ENCODE measurements at places on chromosomes 2 and 18.

DNA sequence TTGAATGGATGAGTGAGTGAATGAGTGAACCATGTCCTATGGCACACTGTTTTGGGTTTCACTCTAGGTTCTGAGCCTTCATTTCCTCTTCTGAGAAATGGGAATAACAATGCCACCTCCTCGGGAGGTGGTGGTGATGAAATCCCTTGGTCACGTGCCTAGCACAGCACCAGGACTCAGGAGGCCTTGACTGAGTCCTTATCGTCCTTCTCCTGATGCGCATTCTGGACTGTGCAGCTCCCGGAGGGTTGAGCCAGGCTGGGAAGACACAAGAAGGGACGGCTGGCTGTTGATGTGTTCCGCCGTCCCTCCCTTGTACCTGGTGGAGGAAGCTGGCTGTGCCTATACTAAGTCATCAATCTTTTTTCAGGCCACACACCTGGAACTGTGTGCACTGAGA, 437.3 kb downstream of the ZNF521 start:
- no peak for DNase-seq

- no peak for DNase-seq
Observed at GRCh38 chr2:181528441-181528840, 71.3 kb downstream of the ITGA4 start.

DNA sequence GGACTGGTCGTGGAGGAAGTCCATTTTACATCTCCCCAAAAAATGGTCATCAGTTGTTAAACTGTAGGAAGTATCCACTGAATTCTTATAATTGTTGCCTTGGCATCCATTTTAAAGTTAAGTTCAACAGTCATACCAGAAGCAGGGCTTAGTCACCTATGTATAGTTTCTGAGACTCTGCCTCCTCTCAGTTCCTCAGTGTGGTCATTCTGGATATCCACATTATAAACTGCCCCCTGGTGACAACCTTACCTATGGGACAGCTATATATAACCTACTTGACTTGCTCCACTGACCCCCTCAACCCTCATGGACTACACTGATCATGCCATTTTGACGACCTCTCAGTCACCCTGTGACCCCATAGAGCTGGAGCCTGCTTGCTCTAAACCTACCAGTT, 617.0 kb downstream of the LRP1B start:
- no peak for DNase-seq

GRCh38 chr2:654896-655295, 22.3 kb downstream of the TMEM18 start:
- no peak for DNase-seq

- peak; percentile 90 for DNase-seq
Observed at GRCh38 chr2:227783404-227784138, 30.1 kb upstream of the CCL20 start.

GRCh38 chr2:42098571-42099437, 51.0 kb downstream of the PKDCC start:
- DNase-seq: peak; percentile 95

DNA sequence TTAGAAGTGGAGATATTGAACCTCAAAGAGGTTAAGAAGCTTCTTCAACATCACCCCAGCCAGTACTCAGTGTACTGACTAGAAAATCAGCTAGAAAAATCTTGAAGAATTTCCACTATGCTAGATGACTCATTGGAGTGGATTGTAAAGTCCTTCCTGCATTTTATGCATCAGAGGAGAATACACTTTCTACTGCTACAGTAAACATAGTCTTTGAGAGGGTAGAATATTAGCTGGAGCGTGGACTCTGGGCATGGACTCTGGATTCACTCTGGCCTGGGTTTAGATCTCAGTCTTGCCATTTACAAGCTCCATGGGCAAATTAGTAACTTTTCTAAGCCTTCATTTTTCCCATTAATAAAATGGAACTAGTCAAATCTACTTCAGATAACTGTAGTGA, 215.9 kb downstream of the IRS1 start:
- DNase-seq: no peak

DNA sequence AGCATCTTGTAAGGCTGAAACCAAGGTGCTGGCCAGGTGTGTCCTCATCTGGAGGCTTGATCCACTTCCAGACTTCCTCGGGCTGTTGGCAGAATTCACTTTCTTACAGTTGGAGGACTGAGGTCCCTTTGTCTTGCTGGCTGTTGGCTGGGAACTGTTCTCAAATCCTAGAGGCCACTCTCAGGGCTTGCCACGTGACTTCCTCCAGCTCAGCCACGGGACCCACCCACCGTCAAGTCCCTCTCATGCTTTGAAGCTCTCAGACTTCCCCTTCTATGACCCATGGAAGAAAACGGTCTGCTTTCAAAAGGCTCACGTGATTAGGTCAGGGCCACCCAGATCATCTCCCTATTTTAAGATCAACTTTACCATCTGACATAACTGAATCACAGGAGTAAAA, 77.1 kb downstream of the SMAD4 start:
- peak; percentile 52 for DNase-seq

DNA sequence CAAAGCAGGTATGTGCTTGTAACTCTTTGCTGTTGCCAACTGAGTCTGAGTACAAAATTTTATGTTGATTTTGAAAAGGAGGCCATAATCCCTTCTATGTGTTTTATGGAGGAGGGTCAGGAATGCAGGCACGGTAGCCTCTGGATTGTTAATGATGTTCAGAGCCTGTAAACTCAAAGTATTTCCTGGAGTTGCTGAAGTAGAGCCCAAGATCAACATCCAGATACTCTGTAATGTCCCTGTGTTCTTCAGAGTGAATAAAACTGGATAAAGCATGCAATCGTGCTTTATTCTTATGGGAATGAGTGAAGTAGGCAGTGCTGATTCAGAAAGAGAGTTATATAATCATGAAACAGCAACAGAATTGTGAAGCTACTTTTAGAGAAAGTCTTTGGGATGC, 61.8 kb upstream of the CHRNA1 start:
- no peak for DNase-seq

DNA sequence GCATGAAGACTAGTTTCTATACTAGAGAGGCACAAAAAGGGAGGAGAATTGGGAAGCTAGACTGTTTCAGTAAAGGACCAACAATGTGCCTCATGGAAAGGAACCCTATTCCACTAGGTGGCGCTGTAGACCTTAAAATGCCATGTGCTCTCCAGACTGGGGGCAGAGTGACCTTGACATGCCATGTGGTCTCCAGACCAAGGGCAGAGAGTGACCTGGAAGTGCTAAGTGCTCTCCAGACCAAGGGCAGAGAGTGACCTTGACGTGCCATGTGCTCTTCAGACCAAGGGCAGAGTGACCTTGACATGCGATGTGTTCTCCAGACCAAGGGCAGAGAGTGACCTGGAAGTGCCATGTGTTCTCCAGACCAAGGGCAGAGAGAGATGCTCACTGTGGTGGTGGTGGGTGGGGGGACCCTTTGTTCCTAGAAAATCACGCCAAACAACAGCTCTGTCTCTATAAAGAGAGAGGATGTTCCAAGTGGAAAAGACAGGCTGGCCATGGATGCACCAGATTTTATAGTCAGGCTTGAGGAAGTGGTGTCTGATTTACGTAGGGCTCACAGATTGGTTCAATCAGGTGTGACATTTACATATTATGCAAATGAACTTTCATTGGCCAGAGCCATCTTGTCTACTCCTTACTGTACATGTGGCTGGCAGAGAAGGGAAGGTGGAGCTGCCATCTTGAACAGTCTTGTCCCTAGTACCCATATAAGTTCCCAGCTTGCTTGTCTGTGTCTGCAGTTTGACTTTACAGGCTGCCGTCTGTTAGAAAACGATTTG, 344.0 kb upstream of the DDX18 start:
- DNase-seq: peak; percentile 23

DNA sequence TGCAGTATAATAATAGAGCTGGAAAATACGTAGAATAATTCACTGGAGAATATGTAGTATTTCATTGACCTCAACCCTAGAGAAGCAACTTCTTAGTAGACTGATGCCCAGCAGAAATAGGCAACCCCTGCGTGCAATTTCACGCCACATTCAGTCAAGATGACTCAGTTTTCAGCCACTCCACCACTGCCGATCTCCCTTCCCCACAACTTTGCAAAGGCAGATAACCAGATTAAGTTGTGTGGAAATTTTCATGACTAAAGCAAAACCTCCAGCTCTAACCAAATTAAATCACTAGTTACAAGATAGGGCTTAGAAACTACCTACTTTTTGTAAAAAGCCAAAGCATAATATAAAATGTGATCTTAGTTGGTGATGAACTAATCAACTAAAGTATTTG, 63.3 kb upstream of the STK17B start:
- DNase-seq: peak; percentile 51

- DNase-seq: no peak
Observed at GRCh38 chr18:26546875-26547645, 1.3 kb downstream of the KCTD1 start.

DNA sequence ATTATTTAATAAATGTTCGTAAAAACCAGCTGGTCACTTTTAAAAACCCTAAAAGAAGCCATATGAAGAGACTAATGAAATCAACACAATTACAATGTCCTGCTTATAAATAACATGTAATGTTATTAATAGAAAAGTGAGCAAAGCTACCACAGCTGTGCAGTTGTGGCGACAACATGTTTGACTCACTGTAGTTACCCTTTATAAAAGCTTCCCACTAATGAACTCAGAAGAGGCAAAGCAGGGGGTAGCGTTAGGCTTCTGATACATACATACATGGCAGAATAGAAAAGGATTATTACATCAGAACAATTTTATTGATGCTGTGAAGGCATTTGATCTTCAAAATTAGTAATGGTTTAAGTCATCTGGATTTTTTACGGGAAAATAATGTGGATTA, 219.7 kb downstream of the SLC4A10 start:
- DNase-seq: no peak

DNA sequence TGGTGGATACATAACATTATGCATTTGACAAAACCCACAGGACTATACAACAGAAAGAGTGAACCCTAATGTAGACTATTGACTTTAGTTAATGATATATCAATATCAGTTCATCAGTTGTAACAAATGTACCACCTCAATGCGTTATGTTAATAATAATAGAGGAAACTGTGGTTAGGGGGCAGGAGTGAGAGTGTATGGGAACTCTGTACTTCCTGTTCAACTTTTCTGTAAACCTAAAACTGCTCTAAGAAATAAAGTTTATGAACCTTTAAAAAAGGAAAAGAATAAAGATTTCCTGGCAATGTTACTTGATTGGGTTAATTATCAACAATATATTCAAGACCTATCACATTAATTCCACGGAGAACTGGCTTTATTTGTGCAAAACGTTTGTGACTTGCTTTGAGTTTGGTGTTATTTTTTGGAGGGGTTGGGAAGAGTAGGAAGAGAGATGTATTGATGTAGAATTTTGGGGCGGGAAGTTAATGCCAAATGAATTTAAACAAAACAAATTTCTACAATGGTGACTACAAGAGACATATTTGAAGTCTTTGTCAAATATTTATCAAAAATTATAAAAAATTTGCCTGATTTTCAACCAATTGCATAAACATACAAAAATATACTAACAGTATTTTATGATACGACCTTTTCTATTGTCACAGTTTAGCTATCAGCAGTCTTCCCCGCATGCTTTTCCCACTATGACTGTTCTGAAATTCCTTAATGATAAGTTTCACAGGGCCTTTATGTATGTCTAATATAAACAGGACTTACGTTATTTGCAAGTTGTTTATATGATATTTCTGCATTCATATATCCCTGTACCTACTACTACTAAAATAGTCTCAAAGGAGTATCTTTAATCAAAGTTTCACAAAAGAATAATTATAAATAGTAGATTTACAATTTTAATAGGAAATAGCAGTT, 2.1 kb upstream of the RTN4 start:
- no peak for DNase-seq

GRCh38 chr2:219172231-219173154, 2.7 kb upstream of the SLC23A3 start:
- DNase-seq: no peak

- DNase-seq: no peak
Observed at GRCh38 chr18:46636040-46636630, 20.9 kb downstream of the LOXHD1 start.

GRCh38 chr2:69375494-69376353, 11.3 kb downstream of the GFPT1 start:
- DNase-seq: peak; percentile 48

- DNase-seq: peak; percentile 50
Observed at GRCh38 chr18:80171054-80171872, 62.2 kb downstream of the ADNP2 start.

- DNase-seq: no peak
Observed at GRCh38 chr18:26479681-26480079, 68.7 kb downstream of the KCTD1 start.

- DNase-seq: peak; percentile 2
Observed at GRCh38 chr2:240436683-240437550, 1.5 kb downstream of the GPC1 start.

- DNase-seq: no peak
Observed at GRCh38 chr2:10712185-10712809, 9.1 kb upstream of the ATP6V1C2 start.

- no peak for DNase-seq
Observed at GRCh38 chr2:2671826-2672225, 340.8 kb upstream of the MYT1L start.

- no peak for DNase-seq
Observed at GRCh38 chr2:200310545-200310971, 4.1 kb downstream of the SPATS2L start.

DNA sequence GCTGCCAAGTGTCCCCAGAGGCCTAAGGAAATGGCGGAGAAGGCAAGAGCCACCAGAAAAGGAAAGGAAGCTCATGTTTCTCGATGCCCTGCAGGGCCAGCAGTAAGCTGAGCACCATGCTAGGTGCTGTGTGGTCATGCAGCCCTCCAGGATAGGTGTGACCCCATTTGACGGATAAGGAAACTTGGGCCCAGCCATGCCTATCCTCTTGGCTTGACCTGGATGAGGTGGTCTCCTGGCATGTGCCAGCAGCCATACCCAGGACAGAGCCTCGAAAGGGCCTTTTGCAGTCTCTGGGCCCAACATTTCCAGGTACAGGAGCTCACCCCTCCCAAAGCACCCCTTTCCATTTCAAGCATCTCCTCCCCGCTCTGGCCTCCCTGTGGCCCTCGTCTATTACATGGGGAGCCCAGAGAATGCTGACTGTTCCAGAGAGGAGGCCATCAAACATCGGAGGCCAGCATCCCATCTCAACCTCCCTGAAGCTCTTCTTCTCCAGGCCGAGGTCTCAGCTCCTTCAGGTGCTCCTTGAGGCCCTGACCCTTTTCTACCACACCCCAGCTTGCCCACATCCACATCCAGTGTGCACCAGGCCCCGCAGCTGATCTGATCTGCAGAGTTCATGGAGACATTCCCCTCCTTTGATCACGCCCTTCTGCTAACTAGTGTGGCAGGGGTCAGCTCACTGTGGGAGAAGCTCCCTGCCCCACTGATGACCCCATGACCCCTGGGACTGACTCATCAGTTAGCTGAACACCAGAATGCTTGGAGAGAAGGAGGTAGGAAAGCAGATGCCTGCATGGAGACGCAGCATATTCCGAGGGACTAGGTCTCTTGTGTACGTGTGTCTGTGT, 208.4 kb downstream of the TNS1 start:
- DNase-seq: no peak
